CD4-positive, alpha-beta T cell treated with Interleukin-17A for 4 hours (primary cell): ENCODE measurements at places on chromosomes 4 and X.

DNA sequence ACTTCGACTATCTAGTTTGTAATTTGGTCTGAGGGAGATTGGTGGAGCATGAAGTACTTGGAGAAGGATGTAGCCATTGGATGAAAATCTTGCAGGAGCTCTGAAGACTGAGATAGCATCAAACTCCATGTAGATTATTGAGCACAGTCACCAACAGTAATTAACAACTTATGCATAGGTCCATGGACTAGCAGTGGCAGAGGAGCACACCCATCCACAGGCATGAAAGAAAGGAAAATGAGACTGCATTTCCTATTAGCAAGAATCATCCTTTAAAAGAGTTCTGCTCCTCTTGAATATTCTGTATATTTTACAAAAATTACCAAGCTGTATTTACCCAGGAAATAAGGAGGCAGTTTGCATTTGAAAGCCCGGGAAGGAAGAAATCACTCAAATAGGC is 529.4 kb upstream of the ACTRT1 start:
- no peak for DNase-seq

- no peak for DNase-seq
These were observed 6.4 kb downstream of the SYP start for GRCh38 chrX:49193542-49193964.

DNA sequence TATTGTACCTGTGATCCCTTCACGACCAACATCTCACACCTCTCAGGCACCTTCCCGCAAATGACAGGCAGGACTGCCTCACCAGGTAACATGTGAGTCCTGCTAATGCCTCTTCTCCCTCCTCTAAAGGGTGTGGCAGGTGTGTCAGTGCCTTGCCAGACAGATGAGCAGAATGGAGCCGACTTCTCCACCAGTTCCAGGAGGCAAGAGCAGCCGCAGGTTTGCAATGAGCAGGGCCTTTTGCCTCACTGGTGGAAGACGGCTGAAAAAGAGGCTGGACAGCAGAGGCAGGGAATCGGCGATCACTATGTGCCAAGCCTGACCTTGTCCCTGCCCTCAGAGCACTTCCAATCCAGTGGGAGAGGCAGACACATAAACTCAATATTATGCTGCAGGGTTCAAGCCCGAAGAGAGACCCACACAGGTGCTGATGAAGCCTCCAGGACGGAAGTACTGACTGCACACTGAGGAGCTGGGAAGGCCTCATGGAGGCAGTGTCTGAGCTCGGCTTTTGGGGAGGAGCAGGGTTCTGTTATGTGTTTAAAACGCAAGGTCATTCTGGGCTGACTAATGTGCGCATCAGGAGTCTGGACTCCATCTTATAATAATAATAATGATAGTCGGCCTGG is 57.9 kb downstream of the C4orf50 start:
- no peak for DNase-seq

DNA sequence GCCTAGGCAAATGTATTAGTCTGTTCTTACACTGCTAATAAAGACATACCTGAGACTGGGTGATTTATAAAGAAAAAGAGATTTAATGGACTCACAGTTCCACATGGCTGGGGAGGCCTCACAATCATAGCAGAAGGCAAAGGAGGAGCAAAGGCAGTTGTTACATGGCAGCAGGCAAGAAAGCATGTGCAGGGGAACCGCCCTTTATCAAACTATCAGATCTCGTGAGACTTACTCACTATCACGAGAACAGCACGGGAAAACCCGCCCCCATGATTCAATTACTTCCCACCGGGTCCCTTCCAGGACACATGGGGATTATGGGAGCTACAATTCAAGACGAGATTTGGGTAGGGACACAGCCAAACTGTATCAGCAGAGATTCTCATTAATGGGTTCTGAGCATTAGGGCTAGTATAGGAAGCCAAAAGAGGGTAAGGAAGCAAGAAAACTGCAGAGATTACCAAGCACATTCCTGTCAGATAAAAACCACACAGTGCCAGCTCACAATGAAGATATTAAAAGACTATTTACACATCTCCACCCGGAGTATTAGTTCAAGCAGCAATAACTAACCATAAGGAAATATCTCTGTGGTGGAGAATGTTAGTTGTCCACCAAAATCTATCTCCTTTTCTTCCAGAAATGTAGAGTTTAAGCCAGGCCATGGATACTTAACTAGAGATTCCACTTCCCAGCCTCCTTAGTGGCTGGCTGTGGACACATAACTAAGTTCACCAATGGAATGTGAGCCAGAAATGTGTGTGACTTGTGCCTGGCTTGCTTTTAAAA is 61.2 kb upstream of the HOPX start:
- DNase-seq: no peak

GRCh38 chrX:9352243-9352642 is 112.6 kb upstream of the TBL1X start:
- DNase-seq: no peak

DNA sequence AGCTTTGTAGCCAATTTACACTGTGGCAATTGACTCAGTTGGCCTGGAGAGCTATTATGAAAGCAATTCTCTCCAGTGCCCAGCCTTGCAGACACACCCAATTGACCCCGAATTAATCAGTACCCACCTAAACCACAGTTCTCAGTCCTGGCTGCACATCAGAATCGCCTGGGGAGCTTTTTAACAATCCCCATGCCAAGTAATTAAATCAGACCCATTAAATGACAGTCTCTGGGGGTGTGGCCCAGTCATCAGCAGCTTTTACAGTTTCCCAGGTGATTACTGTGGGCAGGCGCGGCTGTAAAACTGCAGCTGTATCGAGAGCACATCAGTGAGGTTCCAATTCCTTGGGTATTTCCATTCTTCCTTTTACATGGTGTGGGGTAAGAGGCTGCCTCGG is 460.9 kb upstream of the FAT1 start:
- DNase-seq: no peak

DNA sequence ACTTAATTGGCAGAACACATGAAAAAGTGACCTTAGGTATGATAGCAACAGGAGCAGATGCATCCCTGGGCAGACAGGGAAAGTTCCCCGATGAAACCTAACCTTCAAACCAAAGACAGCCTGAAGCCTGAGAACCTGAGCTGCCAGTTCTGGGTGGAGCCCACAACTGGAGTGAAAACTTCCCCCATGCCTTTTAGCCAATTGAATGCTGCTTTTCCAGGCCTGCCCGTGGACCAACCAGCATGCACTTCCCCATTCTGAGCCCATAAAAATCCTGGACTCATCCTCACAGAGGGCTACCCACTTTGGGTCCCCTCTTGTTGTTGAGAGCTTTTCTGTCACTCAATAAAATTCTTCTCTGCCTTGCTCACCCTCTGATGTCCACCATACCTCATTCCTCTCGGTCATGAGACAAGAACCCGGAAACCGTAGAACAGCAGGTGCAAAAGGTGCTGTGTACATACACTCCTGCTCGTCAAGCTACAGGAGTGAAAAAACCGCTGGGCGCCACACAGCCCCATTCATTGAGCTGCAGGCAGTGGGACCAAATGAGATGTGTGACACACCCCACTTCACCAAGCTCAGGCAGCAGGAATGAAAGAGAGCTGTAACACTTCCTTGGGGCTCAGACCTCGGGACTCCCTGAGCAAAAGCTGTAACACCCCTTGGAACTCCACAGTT is 13.9 kb upstream of the SLC7A11 start:
- DNase-seq: no peak

- DNase-seq: no peak
These were observed 44.1 kb upstream of the SEC24B start for GRCh38 chr4:109389369-109390114.

- DNase-seq: no peak
These were observed 583 bp downstream of the GABRE start for GRCh38 chrX:151973851-151974335.

DNA sequence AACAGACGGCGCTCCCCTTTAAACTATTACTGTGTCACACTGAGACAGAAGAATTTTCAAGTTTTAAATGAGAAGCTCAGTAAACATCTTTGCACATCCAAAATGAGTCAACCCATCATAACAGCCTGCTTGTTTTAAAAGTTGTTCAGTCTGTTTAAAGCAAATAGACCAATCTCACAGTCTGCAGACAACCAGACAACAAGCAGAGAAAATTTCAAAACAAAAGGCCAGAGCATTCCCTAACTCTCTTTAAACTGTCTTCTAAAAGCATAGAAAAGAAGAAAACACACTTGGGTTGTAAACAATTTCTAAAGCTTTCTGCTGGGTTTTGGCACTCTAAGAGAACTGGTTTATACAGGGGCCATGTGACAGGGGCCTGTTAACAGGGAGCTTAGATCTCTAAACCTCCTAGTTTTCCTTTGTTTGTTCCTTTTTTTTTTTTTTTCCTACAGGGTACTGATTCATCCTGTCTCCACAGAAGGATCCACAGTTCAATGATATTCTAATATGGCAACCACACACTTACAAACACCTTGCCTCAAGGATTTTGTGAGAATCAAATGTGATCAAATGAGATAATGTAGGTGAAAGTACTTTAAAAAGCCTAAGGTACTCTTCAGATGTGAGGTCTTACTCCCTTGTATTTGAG is 100.8 kb upstream of the MAML3 start:
- DNase-seq: no peak

DNA sequence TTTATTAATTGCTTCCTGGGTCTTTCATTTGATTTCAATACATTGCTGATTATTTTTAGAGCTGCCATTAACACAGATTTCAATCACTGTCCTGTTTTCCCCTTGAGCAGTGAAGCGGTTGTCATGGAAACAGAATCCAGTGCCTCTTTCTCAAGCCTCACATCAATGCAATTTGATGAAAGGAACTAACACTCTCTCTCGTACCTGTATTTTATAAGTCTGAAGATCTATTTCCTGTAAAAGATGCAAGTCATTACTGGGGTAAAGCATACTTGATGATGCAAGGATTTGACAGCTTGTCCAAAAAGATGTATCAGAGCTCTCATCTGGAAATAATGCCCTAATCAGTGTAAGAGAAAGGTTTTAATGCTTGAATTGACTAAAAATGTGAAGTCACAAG is 17.9 kb upstream of the GASK1B start:
- no peak for DNase-seq

DNA sequence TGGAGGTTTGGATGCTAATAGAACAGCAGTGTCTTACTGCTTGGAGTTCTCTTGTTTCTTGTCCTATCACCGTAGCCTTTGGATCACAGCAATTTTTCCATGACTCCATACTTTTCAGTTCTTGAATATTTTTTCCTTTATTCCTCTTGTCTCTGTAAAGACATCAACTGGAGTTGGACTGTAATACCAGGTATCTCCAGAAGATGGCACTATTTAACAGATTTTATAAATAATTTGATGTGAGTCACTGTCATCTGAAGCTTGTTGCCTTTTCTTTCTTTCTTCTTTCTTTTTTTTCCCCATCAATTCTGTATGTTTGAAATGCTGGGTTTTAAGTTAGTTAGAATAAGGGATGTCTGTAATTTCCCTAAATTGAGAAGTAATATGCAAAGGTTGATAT is 24.1 kb downstream of the HPRT1 start:
- no peak for DNase-seq

GRCh38 chrX:47683829-47684205 is 24.8 kb upstream of the UXT start:
- DNase-seq: no peak

GRCh38 chr4:35975617-35976355 is 268.5 kb downstream of the ARAP2 start:
- DNase-seq: no peak

DNA sequence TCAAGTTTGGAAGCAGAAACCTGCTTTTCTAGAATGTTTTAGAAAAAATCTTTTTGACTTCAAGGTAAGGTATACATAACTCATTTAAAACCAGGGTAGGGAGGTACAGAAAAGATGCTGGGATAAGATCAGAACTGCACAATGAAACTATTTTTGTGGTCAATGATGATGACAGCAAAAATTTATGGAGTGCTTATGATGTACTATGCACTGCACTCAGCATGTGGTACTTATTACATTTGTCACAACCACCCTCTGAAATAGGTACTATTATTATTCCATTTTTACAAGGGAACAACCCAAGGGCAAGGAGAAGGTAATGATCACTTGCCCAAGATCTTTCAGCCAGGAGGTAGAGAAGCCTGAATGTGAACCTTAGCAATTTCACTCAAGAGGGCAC is 8.0 kb downstream of the GPM6B start:
- no peak for DNase-seq

DNA sequence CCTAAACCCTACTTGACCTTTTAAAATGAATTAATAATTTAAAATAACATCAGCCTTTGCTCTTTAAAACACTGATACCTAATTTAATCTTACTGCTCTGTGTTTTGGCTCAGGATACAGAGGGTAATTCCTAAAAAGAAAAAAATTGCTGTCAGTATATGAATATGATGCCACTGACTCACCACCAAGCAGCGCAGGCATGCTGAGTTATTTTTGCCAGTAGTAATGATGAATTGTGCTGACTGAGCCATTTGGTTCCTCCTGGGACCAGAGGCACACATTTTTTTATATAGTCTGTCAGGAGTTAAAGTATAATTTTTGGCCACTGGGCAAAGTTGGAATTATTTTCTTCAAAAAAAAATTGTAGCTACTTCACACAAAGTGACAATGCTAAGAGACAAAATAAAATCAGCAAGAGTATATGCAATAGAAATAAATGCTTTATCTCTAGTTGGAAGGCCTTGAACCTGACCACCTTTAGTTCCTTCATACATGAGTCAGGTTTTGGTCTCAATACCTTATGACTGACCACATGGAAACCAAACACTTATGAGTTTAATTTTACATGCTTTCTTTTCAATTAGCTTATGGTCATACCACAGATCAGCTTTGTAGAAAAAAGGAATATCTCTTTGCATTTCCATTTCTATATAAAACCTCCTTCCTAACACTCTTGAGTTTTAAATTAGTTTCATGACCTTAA is 115.1 kb downstream of the PPP3CA start:
- no peak for DNase-seq

DNA sequence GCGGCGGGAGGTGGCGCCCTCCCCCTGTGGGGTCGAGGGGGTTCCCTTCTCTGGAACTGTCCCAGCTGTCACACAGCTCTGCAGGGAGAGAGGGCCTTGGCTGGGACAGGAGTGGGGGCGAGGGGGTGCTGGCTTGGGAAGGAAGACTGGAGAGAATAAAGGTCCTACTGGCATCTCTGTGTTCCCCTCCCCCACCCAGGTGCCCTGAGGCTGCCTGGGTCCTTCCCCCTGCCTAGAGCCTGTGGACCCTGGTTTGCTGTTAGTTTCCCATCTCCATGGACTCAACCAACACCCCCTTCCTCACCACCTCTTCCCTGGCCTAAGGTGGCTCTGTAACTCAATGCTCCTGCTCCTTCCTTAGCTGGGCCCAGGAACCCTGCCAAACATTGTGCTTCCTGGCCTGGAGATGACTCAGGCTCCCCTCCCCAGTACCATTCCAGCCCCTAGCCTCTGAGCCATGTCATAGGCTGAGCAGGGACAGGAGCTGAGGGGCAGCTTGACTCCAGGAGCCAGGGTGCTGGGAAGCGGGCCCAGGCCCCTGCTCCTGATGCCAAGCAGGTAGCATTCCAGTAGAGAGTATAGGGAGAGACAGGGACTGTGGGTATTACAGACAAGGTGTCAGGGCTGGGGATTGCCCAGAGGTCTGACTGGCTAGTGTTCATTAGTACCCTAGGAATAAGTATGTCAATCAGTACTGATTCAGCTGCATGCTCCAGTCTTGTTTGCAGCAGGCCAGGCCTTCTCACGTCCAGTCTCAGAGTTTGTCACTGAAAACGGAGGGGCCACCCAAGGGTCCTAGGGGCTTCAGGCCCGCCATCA is 100.7 kb downstream of the EFNB1 start:
- DNase-seq: no peak
